ENCODE measurements at places on chromosomes 1 and 21.

DNA sequence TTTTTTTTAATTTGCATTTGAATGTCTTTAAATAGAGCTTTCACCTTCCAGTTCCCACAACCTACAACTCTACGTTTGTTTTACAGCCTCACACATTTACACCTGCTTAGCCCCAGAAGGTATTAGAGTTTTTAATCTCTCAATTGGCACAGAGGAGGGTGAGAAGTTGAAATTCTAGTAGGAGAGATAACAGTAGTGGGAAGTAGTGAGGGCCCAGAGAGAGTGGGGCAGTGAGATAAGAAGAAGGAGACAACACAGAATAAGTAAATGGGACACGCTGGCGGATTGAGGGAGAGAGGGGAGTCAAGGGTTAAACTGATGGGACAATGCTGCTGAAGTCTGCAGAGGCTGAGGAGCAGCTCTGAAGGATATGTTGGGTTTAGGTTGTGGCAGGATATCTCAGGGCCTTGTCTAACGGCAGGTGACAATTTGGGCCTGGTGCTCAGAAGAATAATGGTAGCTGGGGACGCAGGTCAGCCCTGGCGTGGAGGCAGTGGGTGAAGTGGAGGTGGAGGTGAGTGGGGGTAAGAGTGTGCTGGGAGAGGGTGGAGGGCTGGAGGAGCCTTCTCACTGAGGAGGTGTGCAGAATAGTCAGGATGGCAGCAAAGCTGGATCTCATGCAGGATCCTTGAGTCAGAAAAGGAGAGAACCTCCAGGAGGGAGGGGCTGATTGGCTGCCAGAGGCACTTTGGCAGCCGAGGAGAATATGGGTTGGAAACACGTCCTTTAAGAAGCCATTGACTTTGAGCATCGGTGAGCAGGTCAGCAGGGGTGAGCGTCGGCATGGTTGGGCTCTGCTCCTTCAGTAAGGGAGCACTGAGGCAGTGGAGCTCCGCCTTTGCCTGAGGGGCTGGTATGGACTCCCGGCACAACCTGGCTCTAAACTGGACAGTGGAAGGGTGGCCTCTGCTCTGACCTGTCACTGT lies 72.9 kb downstream of the SYT6 start:
- DNase-seq, result no peak

DNA sequence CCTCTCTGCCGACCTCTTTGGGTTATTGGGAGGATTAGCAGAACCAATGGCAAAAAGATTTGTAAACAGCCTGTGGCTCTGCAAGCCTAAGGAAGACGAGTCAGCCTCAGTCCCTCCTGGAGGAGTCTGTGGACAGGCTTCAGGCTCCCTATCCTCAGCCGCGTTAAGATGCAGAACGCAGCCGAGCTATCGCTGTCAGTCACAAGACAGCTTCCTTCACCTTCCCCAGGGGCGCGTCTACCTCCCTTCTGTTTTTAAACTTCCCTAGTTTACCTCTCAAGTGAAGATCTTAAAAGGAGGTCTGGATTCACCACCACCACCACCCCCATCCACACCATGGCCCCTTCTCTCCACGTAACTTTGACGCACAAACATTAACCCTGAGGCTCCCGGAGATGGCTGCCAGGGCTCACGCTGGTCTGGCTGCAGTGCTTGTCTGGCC lies 738 bp downstream of the CAMK1G start:
- DNase-seq, result no peak

- no peak for DNase-seq
Measured at GRCh38 chr1:41720861-41721410, 197.8 kb downstream of the HIVEP3 start.

- DNase-seq, result no peak
Measured at GRCh38 chr1:27990920-27991537, 31.3 kb downstream of the XKR8 start.

DNA sequence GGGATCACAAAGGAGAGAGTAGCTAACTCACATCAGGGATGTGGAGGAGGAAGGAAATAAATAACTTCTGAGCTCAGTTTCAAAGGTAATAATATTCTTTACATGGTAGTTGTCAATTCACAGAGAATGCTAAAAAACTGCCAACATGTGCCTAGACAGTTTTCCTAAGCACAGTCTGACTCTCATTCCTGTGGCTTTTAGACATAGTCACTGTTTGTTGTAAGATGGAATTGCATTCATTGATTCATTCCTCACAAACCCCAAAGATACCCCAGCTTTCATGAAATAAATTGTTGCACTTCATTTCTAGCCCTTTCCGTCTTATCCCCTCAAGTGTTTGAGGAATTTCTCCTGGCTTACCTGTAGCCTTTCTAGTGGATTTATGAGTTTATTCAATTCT lies 263.9 kb downstream of the NTNG1 start:
- no peak for DNase-seq

GRCh38 chr1:233140499-233140898 lies 155.0 kb downstream of the PCNX2 start:
- DNase-seq, result no peak

DNA sequence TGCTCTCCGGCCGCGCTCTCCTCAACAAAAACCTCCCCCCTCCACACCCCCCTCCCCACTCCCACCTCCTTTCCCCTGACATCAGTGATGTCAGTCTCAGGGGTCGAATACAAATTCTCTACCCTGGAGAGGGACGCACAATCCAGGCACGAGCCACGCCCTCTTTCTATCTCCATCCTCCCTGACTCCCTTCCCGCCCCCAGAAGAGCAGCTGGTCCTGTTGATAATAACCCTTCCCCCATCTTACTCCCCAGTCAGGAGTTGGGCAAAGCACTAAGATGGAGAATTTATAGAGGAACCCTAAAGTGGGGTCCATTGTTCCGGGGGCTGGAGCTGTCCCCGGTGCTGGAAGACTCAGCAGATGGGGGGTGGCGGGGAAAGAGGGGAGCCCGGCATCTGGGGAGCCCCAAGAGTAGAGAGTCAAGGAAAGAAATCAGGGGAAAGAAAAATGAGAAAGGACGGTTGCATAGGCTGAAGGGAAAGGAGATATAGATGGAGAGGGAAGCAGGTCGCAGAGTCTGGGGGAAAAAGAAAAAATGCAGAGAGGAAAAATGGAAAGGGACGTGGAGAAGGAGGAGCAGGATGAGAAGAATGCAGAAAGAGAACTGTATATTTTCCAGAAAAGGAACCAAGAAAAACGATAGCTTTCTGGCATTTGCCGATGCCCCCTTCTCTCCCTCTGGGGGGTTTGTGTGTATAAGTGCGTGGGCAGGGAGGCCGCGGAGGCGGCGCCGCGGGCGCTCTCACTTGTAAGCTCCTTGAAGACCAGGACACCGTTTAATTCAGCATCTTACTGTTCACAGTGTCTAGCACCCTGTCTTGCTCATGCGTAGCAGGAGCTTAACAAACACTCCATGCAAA lies at the start of gene CELF3:
TSS of gene CELF3 (minus strand) at position 33 of the 861 bp plus-strand sequence. CDS start 783 bp downstream, outside the sequence.
- DNase-seq, result no peak

DNA sequence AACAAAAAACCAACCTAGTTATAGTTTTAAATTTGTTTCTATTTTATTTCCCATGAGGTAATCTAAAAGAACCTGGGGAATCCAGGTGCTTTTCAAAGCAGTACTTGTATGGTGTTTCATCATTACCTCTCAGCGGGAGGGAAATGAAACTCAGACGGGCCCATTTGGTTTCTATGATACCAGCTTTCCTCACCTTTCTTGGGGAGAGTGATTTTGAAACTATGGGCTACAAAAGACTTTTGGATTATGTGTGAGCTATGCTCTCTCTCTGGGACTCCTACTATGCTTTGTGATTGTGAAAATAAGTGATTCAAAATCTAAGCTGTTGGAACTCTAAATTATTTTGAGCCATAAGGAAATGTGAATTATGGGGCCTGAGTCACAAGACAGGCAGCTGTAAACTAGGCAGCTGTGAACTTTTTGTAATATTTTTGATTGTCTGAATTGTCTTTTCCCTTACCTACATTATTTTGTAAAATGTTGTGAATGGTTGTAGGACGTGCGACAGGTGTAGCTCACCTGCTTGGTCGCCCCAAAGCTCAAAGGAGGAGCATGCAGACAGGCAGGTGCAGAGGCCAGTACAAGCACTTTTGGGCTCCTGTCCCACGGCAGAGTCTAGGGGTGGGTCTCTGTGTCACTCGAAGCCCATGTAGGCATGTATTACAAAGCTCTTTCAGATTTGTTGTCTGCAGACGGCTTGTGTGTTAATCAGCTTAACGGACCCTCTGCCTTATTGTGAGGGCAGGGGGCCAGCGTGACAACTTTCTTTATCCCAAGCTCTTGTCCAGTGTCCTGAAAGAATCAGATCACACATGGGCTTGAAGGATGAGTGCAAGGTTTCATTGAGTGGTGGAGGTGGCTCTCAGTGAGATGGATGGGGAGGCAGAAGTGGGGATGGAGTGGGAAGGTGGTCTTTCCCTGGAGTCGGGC lies 64.8 kb upstream of the BACH1 start:
- peak; percentile 62 for DNase-seq

- no peak for DNase-seq
Measured at GRCh38 chr1:39711966-39712340, 20.7 kb upstream of the HPCAL4 start.

DNA sequence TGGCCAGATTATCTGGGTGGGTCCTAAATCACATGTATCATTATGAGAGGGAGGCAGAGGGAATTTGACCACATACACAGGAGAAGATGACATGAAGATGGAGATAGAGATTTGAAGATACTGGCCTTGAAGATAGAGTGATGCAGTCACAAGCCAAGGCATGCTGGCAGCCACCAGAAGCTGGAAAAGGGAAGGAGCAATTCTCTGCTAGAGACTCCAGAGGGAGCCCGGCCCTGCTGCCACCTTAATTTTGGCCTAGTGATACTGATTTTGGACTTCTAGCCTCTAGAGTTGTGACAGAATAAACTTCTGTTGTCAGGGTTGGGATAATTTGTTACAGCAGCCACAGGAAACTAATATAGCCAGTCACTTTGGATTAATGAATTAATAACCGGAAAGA lies 2.2 kb upstream of the PRDM2 start:
- no peak for DNase-seq

DNA sequence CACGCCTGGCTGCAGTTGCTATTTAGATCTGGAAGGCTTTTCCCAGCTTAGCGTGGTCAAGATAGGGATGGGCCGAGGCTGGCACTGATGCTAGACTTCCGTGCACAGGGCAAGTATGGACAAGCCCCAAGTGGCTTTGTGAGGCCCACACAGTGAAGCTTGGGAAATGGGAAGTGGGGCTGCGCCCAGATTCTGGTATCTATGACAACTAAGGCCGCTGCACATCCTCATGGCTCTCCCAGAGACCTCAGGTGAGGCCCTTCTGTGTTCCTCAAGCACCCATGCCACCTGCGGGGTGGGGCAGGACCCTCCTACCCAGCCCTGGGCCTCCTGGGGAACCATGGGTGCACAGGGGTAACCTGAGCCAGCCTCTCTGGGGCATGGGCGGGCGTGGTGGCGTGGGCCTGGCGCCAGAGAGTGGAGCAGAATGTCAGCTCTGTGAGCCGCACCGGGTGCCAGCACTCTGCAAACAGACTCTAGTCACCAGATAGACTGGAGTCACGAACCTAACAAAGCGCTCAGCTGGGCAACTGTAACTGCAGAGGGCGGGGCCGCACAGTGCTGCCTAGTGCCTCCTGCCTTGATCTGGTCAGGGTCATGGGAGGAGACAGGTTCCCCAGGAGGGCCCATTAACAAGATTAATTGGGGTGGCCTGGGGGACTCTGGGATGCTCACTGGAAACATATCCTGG lies 46.4 kb downstream of the ELF3 start:
- DNase-seq, result no peak

- no peak for DNase-seq
Measured at GRCh38 chr1:46603481-46603857, 599 bp downstream of the MKNK1 start.

- DNase-seq, result no peak
Measured at GRCh38 chr1:224789311-224789710, 140.2 kb upstream of the DNAH14 start.

DNA sequence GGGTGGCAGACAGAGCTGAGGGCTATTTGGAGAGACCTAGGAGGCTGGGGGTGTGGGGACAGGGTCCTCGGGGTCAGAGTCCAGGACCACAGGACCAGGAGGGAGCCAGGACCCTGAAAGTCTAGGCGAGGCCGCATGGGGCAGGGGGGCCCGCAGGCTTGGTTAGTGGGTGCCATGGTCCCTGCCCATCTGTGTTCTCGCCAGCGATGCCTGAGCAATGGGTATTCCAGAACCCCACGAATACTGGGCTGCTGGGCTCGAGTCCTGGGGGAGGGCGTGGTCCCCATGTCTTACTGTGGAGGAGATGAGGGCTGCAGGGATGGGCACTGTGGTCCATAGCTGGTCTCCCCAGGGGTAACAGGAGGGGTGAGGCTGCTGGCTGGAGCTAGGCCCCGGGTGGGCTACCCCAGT lies 2.0 kb downstream of the KRTAP10-6 start:
- DNase-seq, result no peak

- DNase-seq, result peak; percentile 23
Measured at GRCh38 chr1:234649432-234650081, 39.6 kb upstream of the IRF2BP2 start.

GRCh38 chr21:45535341-45536081 lies 6.7 kb downstream of the SLC19A1 start:
- peak; percentile 52 for DNase-seq

GRCh38 chr1:109241344-109241743 lies 8.0 kb upstream of the CELSR2 start:
- DNase-seq, result no peak

- DNase-seq, result no peak
Measured at GRCh38 chr1:70042090-70042731, 163.2 kb downstream of the LRRC40 start.

DNA sequence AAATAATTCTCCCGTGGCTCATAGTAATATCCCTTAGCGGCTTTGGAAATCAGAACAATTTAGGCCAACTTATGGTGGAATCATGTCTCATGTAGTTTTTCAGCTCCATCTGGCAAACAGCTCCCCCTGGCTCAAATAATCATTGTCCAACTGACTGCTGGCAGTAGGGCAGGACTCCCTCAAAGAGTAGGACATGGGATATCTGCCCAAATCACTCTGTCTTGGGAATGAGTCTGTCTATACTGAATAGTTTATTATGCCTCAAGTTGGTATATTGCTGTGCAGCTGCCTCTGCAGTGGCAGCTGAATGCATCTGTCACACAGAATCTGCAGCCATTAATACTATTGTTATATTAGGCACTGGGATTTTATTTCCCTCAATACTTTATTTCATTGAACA lies 255.7 kb downstream of the COL11A1 start:
- DNase-seq, result no peak

DNA sequence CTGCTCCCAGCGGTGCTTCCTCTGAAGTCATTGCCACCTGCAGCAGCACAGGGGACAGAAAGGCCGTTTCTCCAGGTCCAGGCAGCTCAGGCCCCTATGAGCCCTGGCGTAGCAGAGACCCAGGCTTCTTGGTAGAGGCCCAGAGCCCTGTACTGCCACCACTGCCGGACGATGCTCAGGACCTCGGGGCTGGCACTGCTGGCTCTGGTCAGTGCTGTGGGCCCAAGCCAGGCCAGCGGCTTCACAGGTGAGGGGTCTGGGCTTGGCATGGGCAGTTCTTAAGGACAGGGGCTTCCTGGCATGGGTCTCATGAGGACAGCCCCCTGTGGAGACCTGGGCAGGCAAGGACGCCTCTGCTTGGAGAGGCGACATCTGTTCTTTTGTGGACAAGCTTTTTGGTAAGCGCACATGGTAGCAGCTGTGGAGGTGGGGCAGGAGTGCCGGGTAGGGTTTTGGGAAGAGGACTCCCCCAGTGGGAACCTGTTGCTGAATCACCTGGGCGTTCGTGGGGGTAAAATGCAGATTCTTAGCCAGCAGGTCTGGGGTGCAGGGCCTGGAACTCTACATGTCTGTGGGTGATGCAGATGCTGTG lies at the start of gene UMODL1:
TSS of gene UMODL1 (plus strand) at position 172 of the 592 bp plus-strand sequence. CDS start at position 172, 0 bp downstream.
- no peak for DNase-seq

- DNase-seq, result no peak
Measured at GRCh38 chr1:108742253-108742652, 4.2 kb upstream of the STXBP3 start.
